ENCODE measurements at places on chromosomes 12 and 14. TPM values are rescaled to one million over a fixed set of nuclear protein-coding genes. Genes with fewer than 3 reads are reported as not detected.

Gene ALX1
- not detected for polyA plus RNA-seq

DNA sequence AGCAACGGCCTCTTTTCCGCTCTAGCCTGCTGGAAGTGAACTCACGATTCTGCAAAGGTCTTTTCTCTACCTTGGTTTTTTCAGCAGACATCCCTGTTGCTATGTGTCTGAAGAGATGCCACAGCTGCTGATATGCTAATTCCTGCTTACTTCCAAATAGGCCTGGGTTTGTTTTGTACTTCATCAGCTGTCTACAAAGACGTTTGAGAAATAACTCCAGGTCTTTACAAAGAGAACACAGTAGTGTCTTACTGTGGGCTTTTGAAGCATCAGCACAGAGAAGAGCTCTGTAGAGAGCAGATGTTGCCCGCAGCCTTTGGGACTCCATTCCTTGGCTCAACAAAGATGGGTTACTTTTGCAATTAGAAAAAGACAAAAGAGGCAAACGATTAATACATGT is 1366.5 kb downstream of the AACS start:
- no peaks in the 10 kb centered on the region for H3K27me3 ChIP-seq
- H3K36me3 ChIP-seq, result no peaks in the 10 kb centered on the region
- H3K4me1 ChIP-seq, result no peaks in the 10 kb centered on the region
- DNase-seq, result no peak
- no peak overlapping the region for H3K27ac ChIP-seq
- H3K4me3 ChIP-seq, result no peak overlapping the region

DNA sequence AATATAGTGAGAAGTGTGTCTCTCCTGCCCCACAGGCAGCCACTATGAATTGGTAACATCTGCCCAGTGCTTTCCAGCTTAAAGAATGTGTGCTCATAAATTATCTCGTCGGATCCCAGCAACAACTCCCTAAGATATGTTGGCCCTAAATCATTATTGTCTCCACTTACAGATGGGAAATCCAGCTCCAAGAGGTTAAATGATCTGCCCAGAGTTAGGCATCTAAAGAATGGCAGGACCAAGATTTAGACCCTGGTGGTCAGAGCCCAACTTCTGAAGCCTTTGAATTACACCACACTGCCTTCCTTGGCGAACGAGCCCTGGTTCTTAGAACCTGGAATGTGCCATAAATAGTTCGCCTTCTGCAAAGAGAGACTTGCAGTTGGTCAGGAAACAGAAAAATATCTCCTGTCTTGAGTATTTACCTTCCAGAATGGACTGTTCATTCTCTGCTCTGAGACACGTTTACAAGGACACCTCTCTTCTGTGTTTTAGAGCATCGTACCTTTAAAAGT is 20.1 kb upstream of the PLEK2 start:
- H3K36me3 ChIP-seq, result no peaks in the 10 kb centered on the region
- no peak overlapping the region for H3K27ac ChIP-seq
- H3K4me1 ChIP-seq, result peaks cover 7% of the 10 kb centered on the region
- H3K4me3 ChIP-seq, result no peak overlapping the region
- H3K27me3 ChIP-seq, result no peaks in the 10 kb centered on the region

Gene ABHD12B
- 0.42 TPM for polyA plus RNA-seq

Gene TAS2R50
- polyA plus RNA-seq, result not detected

- no peaks in the 10 kb centered on the region for H3K36me3 ChIP-seq
- no peaks in the 10 kb centered on the region for H3K4me1 ChIP-seq
These were observed at the start of gene PTPRR for GRCh38 chr12:70920251-70920851. Gene PTPRR (minus strand): TSS chr12:70920738. CDS start chr12:70920390, 348 bp downstream.

Gene PLBD1
- polyA plus RNA-seq, result 3.4 TPM
